ENCODE measurements at places on chromosomes 2 and 18. TPM values are rescaled to one million over a fixed set of nuclear protein-coding genes. Genes with fewer than 3 reads are reported as not detected.

EIF2AK2 gene
- total RNA-seq = 26.8 TPM

GRCh38 chr18:24602201-24602600, 141.8 kb downstream of the HRH4 start:
- DNase-seq = no peak

GRCh38 chr2:238852206-238852869, 4.5 kb downstream of the TWIST2 start:
- DNase-seq = no peak

GRCh38 chr2:207409517-207409916, 120.2 kb upstream of the CREB1 start:
- no peak for DNase-seq

- DNase-seq = peak; percentile 80
These were observed 246.0 kb downstream of the LDLRAD4 start for GRCh38 chr18:13464432-13465123.

DNA sequence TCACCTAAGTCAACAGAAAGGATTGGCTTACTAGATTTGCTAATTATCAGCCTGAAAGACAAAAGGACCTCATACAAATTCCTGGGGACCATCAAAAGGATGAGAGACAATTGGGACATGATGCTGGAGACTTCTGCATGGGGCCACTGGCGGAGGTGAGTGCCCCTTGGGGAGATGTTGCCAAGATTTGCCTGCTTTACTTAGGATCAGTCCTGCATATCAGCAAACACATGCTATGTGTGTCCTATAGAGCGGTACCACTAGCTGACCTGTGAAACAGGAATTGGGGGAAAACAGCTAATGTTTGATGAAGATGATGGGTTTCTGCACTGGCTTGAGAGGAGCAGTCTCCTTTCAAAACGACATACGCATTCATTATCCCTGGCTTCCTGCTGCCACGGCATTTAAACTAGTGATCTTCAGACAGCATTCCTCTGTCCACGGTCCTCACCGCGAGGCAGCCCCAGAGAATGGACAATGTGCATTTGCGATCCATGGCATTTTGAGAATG, 104.2 kb downstream of the TGIF1 start:
- no peak for DNase-seq
